Mucosa of descending colon (tissue), 3 donors: ENCODE measurements at places on chromosomes 7 and 10.

GRCh38 chr7:129069021-129069420 lies 14.1 kb upstream of the TNPO3 start:
- DNase-seq: no peak

DNA sequence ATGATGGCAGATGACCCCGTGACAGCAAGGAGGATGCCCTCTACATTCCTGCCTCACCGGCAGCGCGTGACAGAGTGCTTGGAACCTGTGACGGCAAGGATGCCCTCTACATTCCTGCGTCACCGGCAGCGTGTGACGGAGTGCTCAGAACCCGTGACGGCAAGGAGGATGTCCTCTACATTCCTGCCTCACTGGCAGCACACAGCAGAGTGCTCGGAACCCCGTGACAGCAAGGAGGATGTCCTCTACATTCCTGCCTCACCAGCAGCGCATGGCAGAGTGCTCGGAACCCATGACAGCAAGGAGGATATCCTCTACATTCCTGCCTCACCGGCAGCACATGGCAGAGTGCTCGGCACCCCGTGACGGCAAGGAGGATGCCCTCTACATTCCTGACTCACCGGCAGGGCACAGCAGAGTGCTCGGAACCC lies 231.0 kb downstream of the DIP2C start:
- DNase-seq: no peak

DNA sequence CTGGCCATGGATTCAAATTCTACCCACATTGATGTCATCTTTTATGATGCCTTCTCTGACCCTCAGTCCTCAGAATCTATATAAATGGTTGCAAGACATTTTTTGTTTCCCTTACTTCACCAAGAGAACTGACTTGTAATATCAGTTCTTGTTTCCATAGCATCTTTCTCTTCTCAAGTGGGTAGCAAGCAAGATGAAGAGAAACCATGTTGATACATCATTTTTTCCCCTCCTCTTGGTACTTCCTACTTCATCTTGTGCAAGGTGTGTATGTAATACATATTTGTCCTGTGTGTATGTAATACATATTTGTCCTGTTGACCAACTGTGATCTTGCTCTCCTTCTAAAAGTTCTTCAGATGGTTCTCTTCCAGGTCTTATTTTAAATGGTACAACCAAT lies 348.6 kb downstream of the PTEN start:
- no peak for DNase-seq

GRCh38 chr10:44415121-44415520 lies 30.2 kb upstream of the CXCL12 start:
- no peak for DNase-seq

DNA sequence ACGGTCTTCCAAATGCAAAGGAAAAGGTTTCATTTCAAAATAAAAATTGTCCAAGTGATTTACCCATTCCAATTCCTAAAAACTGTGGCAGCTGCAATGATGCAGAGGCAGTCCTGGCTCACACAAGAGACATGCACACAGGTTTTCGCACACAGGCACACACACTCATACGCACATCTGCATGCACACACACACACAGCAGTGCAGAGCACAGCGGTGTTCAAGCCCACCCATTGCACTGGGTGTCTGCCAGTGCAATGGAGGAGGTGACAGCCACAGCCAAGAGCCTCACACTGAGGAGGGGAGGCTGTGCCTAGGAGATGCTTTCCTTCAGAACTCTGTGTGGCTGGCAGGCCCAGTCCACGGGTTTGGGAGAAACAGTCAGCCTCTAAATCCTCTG lies 123.7 kb downstream of the SLIT1 start:
- no peak for DNase-seq

- DNase-seq: no peak
These were observed 110.8 kb downstream of the JAZF1 start for GRCh38 chr7:28069807-28070206.

- DNase-seq: no peak
These were observed 525.8 kb downstream of the ZNF33B start for GRCh38 chr10:42112331-42113157.

DNA sequence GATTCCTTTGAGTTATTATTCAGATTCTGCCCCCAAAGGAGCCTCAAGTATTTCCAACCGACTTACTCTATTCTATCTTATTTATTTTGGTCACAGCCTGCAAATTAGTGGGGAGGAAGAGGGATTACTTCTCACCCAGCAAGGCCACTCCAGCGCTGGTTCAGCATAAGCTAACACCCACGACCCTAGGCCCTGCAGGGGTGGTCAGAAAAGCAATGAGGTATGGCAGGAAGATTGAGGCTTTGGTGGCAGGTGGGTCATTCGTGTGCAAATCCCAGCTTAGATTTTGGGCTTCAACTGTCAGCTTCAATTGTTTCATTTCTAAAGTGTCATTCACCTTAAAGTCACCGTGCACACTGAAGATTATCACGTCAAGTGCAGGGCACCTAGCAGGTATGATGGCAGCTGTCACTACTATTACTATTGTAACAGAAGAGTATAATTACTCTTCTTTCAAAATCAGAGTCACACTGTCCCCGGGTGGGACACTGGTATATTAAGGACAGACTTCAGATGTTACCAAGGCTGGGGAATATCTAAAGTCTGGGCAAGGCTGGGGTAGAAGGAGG lies 48.8 kb upstream of the OPTN start:
- DNase-seq: no peak

GRCh38 chr7:44375926-44376342 lies 50.5 kb upstream of the CAMK2B start:
- DNase-seq: no peak

DNA sequence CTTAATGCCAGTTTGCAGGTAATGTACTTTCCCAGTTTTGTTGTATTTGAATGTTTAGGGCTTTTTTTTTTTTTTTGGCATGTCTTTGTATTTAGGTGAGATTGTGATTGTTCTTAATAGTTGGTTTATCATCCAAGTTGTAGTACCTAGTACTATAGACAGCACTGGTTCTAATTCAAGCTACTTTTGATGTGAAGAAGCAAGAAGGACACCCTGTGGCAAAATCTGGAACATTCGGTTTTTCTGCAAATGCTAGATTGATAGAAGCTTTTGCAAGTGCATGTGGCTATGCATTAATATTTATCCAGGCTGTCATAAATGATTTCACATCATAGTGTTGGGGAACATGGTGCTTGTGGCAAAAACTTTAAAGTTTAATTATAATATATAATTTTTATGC lies 248.9 kb downstream of the FOXP2 start:
- DNase-seq: no peak

GRCh38 chr7:113268757-113269156 lies 150.4 kb upstream of the SMIM30 start:
- DNase-seq: no peak

DNA sequence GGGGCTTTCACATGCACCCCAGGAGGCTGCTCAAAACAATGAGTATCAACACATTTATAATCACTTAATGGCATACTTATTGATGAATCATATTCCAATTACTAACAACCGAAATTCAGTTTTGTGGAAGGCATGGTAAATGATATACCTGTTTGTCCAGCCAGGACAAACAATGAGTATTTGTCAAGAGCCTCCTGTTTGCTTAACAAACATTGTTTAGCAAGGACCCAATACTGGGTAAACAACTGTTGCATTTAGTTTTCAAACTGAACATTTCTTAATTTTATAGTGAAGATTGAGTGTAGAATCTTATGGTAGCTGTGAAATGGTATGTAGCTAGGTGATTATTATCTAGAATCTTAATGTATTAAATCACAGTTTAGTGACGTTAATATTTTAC lies 473.7 kb downstream of the ATRNL1 start:
- DNase-seq: no peak

- no peak for DNase-seq
These were observed 11.3 kb downstream of the COL26A1 start for GRCh38 chr7:101373812-101374614.

DNA sequence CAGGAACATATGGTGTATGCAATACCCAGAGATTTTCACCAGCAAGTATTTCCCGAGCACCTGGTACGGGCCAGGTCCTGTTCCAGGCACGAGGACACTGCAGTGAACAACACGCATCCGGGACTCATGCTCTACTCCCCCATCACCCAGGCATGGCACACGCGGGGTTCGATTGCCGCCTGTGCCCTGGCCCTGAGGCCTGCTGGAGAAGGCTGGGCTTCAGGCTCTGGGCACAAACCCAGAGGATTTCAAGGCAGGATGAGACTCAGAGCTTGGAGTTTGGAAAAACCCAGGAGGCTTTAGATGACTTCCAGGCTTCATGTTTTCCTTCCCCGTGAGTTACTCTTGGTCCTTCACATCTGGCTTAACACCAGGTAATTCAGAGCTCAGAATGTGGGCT lies 143.5 kb downstream of the NEURL1 start:
- no peak for DNase-seq

- peak; percentile 58 for DNase-seq
These were observed 282.6 kb downstream of the CAMK1D start for GRCh38 chr10:12631787-12632562.

- no peak for DNase-seq
These were observed 501.6 kb downstream of the GALNT17 start for GRCh38 chr7:71633551-71634008.

DNA sequence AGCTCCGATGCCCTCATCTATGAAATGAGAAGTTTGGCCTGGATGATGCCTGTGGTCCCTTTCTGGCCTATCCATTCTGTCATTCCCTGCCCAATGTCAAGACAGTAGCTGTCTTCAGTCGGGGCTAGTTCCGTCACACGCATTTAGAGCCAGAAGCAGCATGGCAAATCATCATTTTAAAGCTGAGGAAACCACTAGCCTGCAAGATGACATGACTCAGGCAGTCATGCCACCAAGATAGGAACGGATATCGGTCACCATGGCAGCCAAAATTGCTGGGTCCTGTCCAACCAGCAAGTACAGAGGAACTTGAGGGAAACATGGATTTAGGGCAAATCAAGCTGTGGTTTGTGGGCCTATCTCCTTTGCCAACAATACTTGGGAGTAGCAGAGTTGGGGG lies 64.5 kb upstream of the MRLN start:
- no peak for DNase-seq

GRCh38 chr7:30178748-30179436 lies 44.1 kb downstream of the MTURN start:
- DNase-seq: no peak

DNA sequence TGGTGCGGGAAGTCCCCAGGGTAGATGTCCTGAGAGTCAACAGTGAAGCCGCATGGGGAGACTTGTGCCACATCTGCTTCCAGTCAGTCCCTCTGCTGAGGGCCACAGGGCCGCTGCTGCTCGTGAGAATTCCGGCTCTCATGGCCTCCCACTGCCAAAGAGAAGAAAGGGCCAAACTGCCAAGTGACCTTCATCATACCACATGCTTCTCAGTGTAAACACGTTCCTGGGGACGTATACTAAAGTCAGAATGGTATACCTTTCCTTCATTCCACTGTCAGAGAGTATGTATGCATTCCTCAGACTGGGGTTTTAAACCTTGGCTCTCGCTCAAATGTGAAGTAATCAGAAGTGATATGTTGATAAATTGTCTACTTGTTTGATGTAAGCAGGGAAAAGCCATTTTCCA lies 52.8 kb upstream of the SEC61G start:
- DNase-seq: no peak

DNA sequence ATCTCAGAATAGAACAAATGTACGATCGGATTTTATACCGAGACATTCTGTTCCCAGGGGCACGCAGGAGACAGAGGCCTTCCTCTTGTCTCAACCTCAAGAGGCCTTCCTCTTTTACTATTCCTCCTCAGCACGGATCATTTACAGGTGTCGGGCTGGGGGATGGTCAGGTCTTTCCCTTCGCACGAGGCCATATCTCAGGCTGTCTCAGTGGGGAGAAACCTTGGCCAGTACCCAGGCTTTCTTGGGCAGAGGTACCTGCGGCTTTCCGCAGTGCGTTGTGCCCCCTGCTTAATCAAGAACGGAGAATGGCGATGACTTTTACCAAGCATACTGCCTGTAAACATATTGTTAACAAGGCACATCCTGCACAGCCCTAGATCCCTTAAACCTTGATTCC lies 44.2 kb downstream of the FANK1 start:
- DNase-seq: no peak

DNA sequence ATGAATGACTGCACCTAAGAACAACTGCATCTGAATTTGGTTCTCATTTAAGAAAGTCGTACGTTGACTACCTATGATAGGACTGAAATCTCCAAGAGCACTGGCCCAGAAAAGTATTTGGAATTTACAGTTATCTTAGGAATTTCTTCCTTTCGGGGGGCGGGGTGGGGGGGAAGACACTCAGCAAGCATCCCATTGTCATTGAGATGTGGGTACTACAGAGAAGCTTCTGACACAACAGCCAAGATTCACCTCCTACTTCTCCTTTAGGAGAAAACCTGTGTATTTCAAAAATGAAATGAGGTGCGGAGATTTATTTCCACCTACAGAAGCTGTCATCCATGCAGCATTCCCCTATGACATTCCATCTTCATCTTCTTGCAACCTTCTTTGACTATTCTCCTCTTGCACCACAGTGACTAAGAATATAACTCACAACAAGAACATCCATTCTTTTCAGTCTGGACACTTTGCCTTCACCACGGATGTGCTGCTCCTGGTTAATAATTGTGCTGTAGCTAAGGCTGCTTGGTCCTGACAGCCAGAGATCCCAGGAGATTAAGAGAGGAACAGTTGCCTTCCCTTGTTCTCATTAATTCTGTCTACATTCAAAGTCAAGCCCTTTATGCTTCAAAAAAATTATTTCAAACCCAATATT lies 98.4 kb upstream of the FRMD4A start:
- DNase-seq: no peak

DNA sequence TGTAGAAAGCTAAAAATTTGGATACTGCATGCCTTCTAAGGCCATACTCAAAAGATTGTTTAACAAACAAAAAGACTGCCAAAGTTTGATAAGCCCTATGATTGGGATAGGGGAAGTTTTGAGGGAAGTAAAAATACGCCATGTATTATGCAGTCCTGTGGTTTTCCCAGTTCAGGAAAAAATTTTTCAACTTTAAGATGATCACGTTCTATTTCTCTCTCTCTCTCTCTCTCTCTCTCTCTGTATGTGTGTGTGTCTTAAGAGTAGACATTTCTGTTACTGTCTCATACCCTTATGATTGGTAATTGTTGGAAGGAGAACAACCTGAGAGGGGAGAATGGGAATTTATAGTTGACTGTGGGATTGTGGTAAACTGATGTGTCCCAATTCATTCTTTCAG lies 69.1 kb upstream of the CYP26C1 start:
- DNase-seq: no peak

- peak; percentile 47 for DNase-seq
These were observed 8.3 kb downstream of the IQCE start for GRCh38 chr7:2566890-2567678.
